Kidney tubule cell (primary cell): ENCODE measurements at places on chromosomes 6 and 20.

GRCh38 chr6:24910331-24910960 is 25.3 kb downstream of the RIPOR2 start:
- DNase-seq: no peak

DNA sequence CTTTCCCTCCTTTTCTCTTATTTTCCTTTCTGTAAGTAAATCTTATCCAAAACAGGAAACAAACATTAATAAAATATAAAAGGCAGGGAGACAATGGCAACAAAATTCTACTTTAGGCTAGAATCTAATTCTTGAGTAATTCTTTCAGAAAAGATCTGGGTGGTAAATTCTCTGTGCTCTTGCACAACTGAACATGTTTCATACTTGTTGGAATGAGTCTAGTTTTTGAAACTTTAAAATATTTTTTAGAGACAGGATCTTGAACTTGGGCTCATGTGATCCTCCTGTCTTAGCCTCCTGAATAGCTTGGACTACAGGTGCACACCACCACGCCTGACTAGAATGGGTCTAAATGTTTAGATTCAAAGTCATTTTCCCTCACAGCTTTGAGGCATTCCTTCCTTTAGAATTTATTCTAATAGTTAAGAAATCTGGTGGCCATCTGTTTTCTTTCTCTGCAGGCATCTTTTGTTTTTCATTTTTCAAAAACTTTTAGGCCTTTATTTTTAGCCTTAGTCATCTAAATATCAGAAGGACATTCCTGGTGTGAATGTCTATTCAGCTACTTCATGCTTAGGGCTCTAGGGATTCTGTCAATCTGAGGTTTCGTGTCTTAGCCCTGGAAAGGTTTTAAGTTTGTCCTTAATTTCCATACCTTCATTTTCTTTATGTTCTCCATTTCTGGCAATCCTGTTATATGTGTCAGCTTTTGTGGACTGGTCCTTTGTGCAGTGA is 76.5 kb downstream of the CDKAL1 start:
- no peak for DNase-seq

GRCh38 chr6:81981812-81982211 is 229.3 kb upstream of the TENT5A start:
- peak; percentile 76 for DNase-seq

DNA sequence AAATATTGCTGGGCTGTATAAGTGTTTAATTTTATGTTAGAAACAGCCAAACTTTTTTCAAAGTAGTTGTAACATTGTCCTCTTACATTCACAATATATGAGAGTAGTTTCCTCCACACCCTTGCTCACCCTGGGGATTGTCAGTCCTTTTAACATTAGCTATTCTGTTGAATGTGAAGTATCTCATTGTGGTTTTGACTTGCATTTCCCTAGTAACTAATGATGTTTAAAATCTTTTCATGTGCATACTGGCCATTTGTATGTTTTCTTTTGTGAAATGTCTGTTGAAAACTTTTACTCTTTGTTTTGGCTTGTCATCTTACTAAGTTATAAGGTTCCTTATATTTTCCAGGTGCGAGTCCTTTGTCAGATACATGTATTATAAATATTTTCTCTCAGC is 32.9 kb downstream of the TRIM38 start:
- peak; percentile 31 for DNase-seq

- DNase-seq: peak; percentile 88
Observed at GRCh38 chr6:27096834-27097511, 150.5 kb upstream of the PRSS16 start.

GRCh38 chr20:5947276-5947675 is 3.1 kb downstream of the TRMT6 start:
- DNase-seq: no peak

DNA sequence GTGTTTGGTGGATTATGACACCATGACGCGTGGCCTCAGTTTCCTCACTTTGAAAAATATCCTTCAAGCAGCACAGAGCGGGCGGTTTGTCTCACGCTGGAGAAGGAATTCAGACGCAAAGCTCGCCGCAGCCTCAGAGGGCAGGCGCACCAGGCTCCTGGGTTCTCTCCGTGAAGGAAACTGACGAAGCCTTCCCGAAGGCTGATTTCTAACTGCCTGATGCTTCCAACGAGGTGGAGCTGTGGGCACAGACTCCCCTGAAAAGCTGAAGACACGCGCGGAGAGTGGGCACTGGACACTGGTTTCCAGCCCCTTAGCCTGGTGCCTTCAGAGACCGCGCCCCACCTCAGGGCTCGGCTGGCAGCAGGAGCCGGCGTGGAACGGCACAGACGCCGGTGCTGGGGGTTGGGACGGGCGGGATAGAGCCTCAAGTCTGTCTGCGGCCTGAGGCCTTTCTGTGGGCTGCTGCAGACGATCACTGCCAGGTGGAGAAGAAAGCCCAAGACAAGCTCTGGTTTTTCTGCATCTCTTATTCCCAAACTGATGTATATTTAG is 56.1 kb downstream of the DACT2 start:
- DNase-seq: no peak

DNA sequence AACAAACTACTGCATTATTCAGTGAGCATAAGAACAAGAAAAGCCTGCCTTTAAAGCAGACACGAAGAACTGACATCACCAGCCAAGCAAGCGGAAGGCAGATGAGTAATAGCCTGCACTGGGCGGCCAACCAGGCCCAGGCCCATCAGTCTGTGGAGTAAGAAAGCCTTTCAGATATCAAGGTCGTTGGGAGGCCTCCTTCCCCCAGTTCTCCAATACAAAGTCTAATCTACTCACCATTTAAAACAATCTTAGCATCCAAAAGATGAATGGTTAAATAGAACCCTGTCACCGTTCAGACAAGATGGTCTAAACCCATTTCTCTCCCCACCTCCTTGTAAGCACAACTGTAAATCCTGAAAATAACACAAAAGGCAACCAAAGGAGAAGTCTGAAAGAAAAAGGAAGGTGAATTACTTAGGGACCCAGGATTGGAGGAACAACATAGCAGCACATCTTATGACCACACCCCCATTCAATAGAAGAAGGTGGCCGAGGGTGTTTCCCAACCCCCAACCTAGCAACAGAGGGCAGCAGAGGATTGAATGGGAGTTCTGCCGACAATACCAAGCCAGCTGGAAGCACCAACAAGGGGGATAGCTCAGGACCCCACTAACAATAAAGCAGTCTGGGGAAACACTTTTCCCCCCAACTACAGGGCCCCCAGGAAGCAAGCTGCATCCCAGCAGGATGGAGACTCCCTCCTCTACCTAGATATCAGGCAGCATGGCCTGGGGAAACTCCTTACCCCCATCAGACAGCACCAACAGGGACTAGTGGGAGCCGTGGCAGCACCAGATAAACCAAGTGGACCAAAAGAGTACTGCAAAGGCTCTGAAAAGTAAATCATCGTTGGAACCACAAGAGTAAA is 67.9 kb downstream of the ZHX3 start:
- DNase-seq: peak; percentile 86

GRCh38 chr20:17836303-17836861 is 132.2 kb downstream of the SNX5 start:
- DNase-seq: no peak

GRCh38 chr20:54980103-54980960 is 504.9 kb downstream of the DOK5 start:
- DNase-seq: peak; percentile 58

DNA sequence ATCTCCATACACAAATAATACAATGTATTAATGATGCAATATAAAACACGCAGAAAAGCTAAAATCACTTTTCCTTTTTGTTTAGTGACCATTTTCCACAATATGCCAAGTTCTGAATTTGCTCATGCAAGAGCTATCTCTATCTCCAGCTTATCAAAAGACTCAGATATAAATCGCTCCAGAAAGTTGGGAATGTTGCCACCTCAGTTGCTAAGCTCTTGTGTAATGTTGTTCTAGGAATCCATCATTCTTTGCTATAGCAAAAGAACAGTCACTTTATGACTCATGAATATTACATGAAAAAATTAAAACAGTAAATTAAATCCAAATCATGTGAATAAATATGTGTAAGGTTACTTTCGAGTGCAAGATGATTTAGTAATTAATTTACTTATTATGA is 8.7 kb downstream of the PLAGL1 start:
- peak; percentile 23 for DNase-seq

DNA sequence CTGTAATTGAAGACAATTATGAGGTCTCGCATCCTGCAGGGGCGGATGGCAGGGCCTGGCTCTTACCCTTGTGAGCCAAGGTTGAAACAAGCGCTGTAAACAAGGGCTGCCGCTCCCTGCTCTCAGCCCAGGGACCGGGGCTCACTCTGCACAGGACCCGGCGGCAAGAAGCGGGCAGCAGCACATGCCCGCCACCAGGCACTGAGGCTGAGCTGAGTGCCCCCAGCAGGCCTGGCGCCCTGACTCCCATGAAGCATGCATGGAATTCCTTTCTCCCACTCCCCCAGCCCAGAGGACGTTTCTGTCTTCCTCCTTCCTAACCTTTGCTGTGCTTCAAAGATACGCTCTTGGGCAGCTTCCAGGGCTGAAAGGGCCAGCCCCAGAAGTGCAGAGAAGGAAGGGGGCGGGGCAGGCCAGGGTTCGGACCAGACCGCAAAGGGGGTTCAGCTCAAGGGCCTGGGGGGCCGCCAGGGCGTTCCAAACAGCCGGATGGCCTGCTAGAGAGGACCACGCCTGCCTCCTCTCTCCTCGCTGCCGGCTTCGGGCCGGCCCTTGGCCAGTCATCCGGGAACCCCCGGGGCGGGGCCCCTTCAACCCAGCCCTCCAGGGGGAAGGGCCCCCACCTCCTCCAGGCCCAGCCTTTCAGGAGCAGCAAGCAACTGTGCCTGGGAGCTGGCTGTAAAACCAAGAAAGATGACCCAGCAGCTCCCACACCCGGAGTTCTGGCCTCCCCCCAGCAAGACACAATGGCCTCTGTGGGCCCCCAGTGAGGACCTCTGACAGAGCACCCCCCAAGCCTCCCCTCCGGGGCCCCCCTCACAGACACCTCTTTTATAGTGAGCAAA is 109.9 kb downstream of the NOL4L start:
- DNase-seq: peak; percentile 96

GRCh38 chr20:2805689-2806350 is 5.4 kb upstream of the CPXM1 start:
- DNase-seq: peak; percentile 21

- DNase-seq: peak; percentile 34
Observed at GRCh38 chr6:100880149-100880852, 828 bp downstream of the ASCC3 start.

DNA sequence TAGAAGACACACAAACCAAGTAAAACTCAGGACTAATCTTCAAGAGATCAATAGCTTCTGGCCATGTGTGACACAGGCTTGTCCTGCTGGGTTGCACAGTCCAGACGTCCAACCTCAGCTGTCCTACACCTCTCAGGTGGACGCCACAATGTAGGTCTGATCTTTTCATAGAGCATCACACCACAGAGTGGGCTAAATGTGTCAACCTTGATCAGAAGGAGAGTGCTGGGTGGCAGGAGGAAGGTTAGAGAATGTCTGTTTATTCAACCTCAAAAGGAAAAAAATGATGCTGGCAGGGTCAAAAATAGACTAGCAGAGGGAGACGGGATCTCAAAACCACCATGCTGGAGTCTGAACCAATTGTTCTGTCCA is 41.7 kb downstream of the GFOD1 start:
- no peak for DNase-seq

- no peak for DNase-seq
Observed at GRCh38 chr6:56947924-56948323, 7.0 kb upstream of the BEND6 start.

- DNase-seq: no peak
Observed at GRCh38 chr20:5827098-5827853, 77.1 kb downstream of the SHLD1 start.

DNA sequence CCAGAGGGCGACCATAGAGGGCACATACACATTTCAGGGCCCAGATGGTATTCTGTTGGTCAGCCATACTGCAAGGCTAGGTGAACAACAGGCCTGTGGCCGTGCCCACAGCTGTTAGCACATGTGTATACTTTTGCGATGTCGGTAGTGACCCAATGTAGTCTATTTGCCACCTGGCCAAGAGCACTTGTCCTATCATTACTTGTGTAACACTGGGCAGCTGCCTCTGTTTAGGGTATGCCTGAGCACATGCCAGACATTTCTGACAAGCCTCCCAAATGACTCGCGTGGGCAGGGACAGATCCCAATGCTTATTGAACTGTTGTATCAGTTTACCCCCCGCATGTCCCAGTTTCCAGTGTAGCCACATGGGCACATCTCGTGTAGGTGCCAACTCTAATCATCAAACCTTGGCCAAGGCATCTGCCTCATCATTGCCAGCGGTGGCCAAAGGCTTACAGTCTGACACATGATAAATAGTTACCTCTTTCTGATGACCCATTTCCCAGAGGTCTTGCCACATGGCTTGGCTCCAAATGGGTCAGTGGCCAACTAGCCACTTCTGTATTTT is 74.4 kb upstream of the FBXL4 start:
- peak; percentile 64 for DNase-seq

DNA sequence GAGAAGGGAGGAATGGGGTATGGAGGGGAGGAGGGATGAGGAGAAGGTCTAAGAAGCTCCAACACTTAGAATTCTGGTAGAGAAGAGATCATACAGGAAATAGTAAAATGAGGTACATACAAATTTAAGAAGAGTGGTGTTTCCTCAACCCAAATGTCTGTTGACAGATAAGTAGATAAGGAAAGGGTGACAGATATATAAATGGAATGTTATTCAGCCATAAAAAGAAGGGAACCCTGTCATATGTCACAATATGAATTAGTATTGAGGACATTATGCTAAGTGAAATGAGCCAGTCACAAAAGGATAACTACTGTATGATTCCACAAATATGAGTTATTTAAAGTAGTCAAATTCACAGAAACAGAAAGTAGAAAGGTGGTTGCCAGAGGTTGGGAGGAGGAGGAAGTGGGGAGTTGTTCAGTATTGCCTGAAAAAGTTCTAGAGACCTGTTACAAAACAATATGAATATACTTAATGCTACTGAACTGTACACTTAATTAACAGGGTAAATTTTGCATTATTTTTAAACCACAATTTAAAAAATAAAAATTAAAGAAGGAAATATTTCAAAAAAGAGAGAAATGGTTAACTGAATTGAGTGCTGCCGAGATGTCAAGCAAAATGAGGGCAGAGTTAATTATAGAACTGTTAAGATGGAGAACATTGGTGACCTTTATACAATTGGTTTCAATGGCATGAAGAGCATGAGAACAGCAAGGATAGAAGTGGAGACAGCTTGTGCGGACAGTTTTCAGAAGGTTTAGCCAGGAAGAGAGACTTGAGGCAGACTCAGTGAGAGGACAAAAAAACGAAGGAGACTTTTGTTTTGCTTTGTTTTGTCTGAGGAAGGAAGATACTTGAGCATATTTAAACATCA is 47.6 kb upstream of the ADGRF4 start:
- no peak for DNase-seq

DNA sequence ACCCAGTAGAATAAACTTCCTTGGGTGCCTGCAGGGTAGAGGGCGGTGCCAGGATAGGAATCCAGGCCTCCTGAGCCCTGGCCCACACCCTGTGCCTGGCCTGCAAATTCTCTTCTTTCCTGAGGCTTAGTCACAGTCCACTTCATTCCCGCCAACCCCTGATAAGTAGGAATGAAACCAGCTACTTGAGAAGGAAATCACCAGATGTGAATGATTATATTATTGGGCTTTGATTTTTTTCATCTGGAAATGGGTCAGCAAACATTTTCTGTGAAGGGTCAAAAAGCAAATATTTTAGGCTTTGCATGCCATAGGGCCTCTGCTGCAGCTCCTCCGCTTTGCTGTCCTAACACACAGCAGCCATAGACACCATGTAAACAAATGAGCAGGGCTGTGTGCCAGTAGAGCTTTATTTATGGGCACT is 50.2 kb downstream of the STK35 start:
- DNase-seq: peak; percentile 53
